Stimulated activated CD8-positive, alpha-beta memory T cell treated with anti-CD3 and anti-CD28 coated beads, Interleukin-7, amount 100 ng/mL, for 1 hour (primary cell): ENCODE measurements at places on chromosomes 11 and 22.

DNA sequence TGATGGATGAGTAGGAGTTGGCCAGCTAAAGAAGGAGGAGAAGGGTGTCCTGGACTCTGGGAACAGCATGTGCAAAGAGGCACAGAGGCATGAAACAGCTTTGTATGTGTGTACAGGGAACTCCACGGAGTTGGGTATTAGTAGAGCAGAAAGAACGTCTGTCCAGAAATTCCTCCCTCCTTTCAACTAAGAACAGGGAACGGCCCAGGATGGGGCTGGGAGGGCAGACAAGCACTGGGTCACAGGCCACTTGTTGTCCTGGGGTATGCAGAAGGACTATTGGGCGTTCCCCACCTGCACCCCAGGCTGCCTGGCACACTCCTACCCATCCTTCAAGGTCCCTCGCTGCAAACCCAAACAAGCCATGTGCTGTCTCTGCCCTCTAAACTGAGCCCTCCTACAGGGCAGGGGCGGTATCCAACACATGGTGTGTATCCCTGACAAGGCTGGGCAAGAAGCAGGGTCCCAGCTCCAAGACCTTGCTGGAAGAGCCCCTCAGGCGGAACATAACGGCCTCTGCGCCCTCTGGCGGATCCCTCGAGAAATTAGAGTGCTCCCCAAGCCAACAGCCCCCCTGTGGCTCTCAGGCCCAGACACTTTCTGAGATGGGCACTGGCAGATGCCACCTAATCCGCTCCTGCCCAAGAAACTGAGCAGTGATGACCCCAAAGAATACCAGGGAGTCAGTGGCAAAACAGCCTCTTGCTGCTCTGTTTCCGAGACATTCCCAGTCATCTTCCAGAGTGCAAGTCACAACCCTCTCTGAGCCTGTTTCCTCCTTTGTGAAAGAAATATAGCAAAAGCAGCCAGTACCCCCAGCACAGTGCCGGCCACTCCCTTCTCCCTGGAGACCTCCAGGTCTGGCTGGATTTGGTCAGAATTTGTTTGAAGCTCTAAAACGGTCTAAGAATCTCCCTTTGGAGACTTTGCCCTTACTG is 1.6 kb upstream of the ELFN2 start:
- peak; percentile 15 for DNase-seq

GRCh38 chr22:29379258-29379657 is 9.1 kb downstream of the AP1B1 start:
- DNase-seq = no peak

GRCh38 chr11:31959716-31960115 is 131.2 kb upstream of the RCN1 start:
- no peak for DNase-seq

DNA sequence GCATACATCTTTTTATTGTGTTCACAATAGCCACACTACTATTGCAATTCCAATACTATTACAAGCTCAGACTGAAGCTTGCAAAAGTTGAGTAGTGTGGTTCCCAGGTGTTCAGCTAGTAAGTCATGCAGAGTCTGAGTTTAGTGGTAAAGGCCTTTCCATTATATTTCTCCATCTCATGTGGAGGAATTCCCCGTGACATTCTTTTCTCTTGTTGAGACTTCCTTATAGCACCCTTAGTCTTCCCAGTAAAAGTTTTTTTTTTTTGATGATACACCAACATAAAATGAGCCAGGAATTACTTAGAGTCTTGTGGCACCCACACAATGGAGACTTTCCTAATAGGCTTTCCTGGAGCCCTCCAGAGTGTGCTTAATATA is 110.8 kb downstream of the UVRAG start:
- DNase-seq = no peak

DNA sequence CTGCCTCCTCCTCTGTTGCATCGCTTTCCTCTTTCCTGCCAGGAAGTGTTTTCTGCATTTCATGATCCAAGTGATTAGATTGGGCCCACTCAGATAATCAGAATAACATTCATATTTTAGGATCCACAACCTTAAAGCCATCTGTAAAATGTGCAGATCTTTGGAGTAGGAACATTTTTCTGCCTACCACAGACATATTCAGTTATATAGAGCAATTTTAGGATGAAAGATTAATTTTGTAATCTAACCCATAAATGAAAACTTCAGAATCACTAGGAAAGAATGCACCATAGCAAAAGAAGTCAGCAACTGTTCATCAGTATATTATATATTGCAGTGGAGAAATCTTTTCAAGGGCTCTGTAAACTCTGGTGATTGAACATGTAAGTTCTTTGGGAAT is 659.9 kb upstream of the LUZP2 start:
- no peak for DNase-seq
